ENCODE measurements at places on chromosomes 1 and 21. TPM values are rescaled to one million over a fixed set of nuclear protein-coding genes. Genes with fewer than 3 reads are reported as not detected.

LIX1L gene
- total RNA-seq, result 50.3 TPM

FCRLB gene
- not detected for total RNA-seq

GRCh38 chr1:228885845-228886244, 150.6 kb downstream of the RHOU start:
- H3K4me1 ChIP-seq, result no peaks in the 10 kb centered on the region
- H3K27ac ChIP-seq, result no peak overlapping the region
- peaks cover 35% of the 10 kb centered on the region for H3K27me3 ChIP-seq
- H3K4me3 ChIP-seq, result no peak overlapping the region
- no peak for DNase-seq

DNA sequence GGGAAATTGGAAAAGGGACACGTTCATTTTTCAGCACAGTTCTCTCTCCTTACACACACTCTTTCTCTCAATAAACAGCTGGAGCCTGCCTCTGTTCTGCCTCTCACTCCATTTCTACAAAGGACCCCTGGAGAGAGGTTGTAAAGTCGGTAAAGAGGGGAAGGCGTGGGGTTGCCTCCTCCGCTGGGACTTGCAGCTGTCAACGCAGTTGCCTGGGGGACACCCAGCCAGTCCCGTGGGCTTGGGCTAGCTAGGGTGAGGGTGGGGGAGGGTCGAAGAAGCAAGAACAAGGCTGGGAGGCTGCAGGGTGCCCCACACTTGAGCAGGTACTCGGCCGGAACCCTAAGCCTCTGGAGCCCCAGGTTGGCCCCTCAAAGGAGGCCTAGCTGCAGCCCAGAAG, 27.6 kb downstream of the C1orf216 start:
- H3K27ac ChIP-seq, result no peak overlapping the region
- no peaks in the 10 kb centered on the region for H3K4me1 ChIP-seq
- H3K27me3 ChIP-seq, result peaks cover 40% of the 10 kb centered on the region
- no peak for DNase-seq
- no peaks in the 10 kb centered on the region for H3K36me3 ChIP-seq
- H3K4me3 ChIP-seq, result no peak overlapping the region

LRRC38 gene
- not detected for total RNA-seq

OLIG2 gene
- total RNA-seq, result 0.46 TPM

DNA sequence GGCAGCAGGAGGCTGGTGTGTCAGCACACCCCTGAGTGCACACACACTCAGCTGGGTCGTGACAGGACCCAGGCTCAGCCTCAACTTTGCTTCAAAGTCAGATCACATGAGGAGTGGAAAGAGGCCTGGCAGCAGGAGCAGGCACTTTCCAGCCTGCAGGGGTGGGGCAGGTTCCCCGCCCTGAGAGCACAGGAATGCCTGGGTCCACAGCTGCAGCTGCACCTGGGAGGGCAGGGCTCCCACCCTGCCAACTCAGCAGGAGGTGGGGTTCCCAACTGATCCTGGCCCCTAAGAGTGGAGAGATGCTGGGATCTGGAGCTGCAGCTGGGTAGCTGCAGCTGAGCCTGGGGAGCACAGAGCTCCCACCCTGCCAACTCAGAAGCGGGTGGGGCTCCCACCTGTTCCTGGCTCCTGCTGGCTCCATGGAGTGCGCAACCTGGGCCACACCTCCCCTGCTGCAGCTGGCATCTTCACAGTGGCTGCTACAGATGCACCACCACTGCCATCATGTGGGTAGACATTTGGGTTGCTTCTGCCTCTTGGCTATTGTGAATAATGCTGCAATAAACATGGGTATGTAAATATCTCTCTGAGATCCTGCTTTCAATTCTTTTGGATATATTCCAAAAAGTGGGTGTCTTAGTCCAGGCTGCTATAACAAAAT, 415.4 kb downstream of the TTLL7 start:
- H3K27ac ChIP-seq, result no peak overlapping the region
- no peaks in the 10 kb centered on the region for H3K4me1 ChIP-seq
- H3K36me3 ChIP-seq, result peaks cover 1% of the 10 kb centered on the region
- DNase-seq, result no peak

DNA sequence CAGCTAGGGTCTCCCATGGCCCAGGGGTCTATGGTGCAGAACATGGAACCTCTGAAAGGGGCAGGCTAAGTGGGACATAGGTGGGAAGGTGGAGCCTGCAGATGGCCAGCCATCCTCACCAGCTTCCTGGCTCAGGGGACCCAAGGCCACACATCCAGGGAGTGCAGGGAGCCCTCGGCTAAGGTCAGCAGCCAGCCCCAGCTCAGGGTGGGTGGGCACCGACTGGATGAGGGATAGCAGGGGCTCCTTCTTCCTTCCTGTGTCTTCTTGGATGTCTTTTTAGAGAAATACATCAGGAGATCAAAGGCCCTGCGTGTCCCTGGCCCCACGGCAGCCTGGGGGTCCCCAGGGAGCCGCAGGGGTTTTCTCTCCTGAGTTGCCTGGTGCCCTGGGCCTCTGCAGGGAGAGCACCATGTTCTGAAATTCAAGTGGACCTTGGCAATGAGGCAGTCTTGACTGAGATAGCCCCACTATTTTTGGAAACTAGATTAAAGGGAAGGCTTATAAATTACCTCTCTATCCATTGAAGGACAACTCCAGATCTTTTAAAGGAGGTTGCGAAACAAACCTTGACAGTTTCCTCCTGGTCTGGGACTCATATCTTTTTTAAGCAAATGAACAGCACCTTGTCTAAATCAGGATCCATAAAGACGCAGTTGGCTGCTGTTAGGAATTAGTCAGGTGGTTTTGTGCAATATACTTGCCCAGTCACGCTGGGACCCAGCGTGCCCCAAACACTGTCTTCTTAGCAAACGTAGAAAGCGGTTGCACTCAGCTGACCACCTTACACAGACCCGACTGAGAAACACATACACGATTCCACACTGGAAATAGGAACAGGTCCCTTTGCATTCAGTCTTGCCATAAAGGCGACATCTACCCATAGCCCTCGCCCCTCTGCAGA, 242.3 kb downstream of the TOMM20 start:
- no peaks in the 10 kb centered on the region for H3K36me3 ChIP-seq
- peak overlapping the region; percentile 9 for H3K27ac ChIP-seq
- H3K4me1 ChIP-seq, result peaks cover 13% of the 10 kb centered on the region
- H3K4me3 ChIP-seq, result no peak overlapping the region

GRCh38 chr1:192443616-192444015, 126.8 kb downstream of the RGS21 start:
- H3K27ac ChIP-seq, result no peak overlapping the region
- H3K4me3 ChIP-seq, result no peak overlapping the region
- H3K27me3 ChIP-seq, result no peaks in the 10 kb centered on the region
- DNase-seq, result no peak

Data from chondrocyte (in vitro differentiated cells).